C1 segment of cervical spinal cord (tissue), 14 donors: ENCODE measurements at places on chromosomes 1 and 21.

GRCh38 chr1:905811-906599 is 17.7 kb upstream of the SAMD11 start:
- no peak for DNase-seq

GRCh38 chr21:45549626-45550463 is 7.6 kb upstream of the SLC19A1 start:
- no peak for DNase-seq

DNA sequence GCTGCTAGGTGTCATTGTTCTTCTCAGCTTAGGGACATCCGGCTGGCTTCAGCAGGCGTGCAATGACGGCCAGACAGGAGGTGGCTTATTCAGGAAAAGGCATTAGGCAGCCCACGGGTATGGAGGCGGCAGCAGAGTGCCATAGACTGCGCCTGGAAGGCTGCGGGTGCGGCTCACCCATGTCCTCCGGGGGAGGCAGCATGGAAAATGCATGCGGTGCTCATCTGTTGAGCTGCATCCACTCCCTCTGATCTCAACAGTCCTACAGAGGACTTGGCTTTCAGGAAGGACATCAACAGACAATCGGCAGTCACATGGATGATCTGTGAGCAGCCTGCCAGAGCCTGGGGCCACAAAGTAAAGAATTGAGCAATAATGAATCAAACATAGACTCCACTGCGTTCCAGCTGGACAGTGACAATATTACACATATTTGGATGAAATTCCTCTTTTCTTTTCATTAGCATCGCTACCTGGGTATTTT is 42.9 kb downstream of the UMODL1 start:
- DNase-seq: no peak

DNA sequence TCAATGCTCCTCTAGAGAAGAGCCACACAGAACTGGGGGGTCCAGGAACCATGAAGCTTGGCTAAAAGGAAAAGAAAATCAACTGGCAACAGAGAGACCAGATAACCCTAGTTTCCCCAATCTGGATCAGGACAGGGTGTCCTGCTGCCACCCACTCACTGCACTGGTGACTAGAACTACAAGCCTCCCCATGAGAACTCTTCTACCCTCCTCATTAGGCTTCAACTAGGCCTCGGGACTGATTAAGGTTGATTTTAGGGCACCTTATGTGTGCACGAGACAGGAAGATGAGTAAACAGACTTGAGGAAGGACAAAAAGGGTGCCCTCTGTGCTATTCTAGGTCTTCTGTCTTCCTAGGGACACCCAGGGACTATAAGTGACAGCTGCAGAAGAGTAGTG is 2.3 kb upstream of the SF3B4 start:
- no peak for DNase-seq

- DNase-seq: peak; percentile 10
Measured at GRCh38 chr1:68384321-68384813, 65.4 kb downstream of the RPE65 start.

DNA sequence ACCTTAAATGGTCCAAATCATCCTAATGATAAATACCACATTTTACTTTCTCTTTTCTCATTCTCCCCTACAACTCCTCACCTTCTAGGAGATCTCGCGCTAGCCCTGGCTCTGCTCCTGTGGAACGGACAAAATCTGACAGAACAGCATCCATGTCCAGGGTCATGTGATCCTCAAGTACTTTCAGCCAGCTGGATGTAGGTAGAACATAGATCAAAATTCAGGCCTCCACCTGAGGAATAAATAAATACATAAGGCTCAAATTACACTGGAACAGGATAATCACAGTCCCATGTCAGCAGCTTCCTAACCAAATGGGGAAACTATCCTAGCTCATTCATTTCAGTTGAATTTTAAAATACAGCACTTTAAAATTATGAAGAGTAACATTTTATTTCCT is 33.2 kb downstream of the OTUD7B start:
- no peak for DNase-seq

DNA sequence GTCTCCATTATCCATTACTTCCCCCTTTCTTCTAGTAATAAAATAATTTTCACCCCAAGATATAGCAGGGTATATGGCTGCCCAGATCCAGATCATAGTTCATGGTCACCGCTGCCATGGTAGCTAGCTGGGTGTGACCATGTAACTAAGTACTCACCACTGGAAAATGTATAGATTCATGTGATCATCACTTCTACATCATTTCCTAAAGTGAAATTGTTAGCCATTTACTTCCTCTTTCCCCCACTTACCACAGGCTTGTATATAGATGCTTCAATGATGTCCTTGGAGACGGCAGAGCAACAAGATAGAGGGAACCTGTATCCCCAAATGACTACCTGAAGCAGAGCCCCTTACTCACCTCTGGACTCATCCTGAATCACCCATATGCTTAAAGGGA is 22.7 kb upstream of the EYA3 start:
- DNase-seq: no peak

DNA sequence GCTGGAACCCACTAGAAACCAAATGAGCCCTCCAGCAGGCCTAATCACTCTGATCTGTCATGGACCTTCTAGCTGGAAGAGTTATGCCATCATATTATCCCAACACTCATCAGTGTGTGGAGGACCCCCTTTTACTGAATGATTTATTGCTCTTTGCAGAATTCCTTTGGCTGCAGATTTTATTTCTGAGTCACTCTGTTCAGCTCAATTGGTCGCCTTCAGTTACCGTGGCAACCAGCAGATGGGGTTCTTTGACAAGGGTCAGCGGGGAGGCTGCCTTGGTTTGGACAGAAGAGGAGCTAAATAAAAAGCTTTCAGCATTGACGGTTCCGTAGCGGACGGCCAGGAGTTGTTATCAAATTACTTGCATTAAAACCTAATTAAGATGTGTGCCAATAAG is 220.1 kb downstream of the SDCCAG8 start:
- no peak for DNase-seq

DNA sequence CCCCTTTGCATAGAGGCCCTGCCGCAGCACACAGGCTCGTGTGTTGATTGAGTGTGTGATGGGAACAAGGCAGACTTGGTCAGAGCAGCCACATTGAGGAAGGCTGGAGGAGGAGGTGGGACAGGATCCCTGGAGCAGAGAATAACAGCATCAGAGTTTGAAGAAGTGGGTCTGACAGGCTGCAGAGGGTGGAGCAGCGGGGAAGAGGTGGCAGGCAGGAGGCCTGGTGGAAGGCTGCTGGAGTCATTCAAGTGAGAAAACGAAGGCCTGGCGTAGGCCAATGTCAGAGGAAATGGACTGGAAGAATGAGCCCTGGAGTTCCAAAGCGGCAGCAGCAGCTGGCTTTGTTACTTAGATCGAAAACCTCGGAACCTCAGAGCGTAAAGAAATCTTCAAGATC is 115.0 kb upstream of the GRIK3 start:
- DNase-seq: no peak

GRCh38 chr1:207493212-207493611 is 2.7 kb upstream of the CR1 start:
- no peak for DNase-seq
